Stimulated activated CD4-positive, alpha-beta T cell treated with anti-CD3 and anti-CD28 coated beads, Interleukin-1b, Interleukin-23, amount 100 ng/mL, for 48 hours (primary cell): ENCODE measurements at places on chromosomes 2 and 18.
A peak's percentile ranks its signal among the peaks of the same experiment; 100 is the strongest.

DNA sequence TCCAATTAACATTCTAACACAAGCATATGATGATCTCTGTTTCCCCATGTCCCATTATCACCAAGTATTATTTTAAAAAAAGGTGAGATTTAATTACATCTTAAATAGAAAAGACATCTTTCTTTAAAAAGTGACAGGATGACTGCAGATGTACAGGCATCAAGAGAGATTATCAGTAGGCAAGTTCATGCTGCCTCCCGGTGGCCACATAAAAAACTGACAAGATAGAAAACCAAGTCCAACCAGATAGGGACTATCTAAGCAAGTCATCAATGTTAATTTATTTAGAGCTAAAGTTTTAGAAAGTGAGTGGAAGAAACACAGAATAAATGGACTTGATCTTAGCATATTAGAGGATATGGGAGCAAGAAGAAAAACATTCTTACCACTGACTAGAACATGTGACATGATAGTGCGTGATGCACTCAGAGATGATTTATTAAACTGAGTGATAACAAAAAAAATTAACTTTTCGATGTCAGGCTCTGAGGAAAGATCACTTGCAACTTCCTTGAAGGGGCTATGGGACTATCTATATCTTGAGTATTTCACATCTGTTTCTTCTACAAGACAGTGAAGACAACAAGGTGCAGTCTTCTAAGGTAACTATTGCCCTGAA is 5.4 kb upstream of the TDRD15 start:
- DNase-seq, result peak; percentile 5

DNA sequence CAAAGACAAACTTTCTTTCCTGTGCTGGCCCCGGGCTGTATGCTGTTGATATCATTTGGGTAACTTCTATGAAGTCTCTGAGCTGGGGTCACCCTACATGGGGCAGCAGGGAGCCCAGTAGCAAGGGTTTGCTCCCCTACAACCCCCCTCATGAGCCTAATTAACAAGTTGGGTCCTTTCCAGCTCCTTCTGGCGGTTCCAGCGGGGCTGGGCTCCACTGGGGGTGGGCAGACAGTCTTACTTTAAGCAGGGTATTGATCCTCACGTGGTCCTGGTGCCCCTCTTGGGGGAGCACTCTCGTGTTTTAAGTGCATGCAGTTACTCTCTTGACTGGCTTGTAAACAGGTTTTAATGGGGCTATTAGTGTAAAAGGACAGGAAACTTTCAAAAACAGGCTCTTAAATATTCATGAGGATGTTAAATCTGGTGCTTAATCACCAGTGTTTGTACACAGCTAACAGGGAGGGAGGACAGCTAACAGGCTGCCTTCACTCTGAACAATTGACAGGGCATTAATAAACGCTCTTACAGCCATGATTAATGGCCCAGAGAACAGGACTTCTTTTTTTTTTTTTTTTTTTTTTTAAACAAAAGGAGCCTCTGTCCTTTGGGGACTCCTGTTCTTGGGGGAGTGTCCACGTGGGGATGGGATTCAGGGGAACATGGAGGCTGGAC is 36.6 kb upstream of the SKOR2 start:
- no peak for DNase-seq

GRCh38 chr2:30226144-30227032 is 4.9 kb upstream of the LBH start:
- DNase-seq, result no peak

- DNase-seq, result no peak
Measured at GRCh38 chr2:233853883-233854240, 473 bp downstream of the HJURP start.

- DNase-seq, result no peak
Measured at GRCh38 chr2:158815658-158816057, 20.5 kb downstream of the DAPL1 start.

GRCh38 chr2:189165656-189166380 is 13.7 kb downstream of the COL5A2 start:
- DNase-seq, result no peak

- no peak for DNase-seq
Measured at GRCh38 chr2:100820523-100821254, 750 bp downstream of the NPAS2 start.

- DNase-seq, result no peak
Measured at GRCh38 chr2:162282765-162283425, 35.6 kb downstream of the IFIH1 start.

- DNase-seq, result no peak
Measured at GRCh38 chr2:31324016-31324633, 90.2 kb downstream of the EHD3 start.

DNA sequence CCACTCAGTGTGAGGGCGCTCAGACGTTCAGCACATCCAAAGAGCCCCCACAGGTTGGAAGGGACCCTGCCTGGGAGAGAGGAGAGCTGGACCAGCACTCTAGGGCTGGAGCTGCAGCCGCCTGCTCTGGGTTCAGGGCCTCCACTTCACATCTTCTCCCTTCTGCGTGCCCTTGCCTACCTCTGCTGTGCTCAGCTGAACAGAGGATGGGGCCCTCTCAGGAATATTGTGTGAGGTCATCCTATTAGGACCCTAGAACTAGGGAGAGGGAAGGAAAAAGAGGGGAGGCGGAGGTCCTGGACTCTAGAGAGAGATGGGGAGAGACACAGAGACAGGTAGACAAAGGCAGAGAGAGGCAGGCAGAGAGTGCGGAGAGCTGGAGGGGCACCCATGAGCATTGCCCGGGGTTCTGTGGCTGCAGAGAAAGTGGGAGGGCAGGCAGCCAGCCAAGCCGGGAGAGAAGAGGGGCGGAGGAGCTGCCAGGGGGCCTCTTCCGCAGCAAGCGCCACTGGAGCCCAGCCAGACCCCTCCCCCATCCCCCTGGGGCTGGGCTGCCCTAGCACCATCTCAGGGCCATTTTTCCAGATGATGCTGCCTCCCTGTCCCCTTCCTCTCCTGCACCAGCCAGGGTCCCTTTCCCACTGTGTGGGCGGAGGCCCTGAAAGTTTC is 8.3 kb upstream of the TNS1 start:
- DNase-seq, result no peak

GRCh38 chr2:50902365-50902764 is 129.6 kb downstream of the NRXN1 start:
- no peak for DNase-seq
